Metanephros (tissue), 2 donors: ENCODE measurements at places on chromosomes 16 and 17. TPM values are rescaled to one million over a fixed set of nuclear protein-coding genes. Genes with fewer than 3 reads are reported as not detected.

The RPL27 gene
- 1,573 TPM for total RNA-seq

The MRPL58 gene
- 40.1 TPM for total RNA-seq

The TNFAIP1 gene
- 38.9 TPM for total RNA-seq

The CCL3 gene
- 5.2 TPM for total RNA-seq

The DNAH2 gene
- total RNA-seq, result 0.47 TPM

The CALB2 gene
- 0.47 TPM for total RNA-seq

The C16orf46 gene
- 2.8 TPM for total RNA-seq
